ENCODE measurements at places on chromosomes 13 and 19.

GRCh38 chr19:55253842-55254624, 4.8 kb downstream of the PPP6R1 start:
- no peak for DNase-seq

DNA sequence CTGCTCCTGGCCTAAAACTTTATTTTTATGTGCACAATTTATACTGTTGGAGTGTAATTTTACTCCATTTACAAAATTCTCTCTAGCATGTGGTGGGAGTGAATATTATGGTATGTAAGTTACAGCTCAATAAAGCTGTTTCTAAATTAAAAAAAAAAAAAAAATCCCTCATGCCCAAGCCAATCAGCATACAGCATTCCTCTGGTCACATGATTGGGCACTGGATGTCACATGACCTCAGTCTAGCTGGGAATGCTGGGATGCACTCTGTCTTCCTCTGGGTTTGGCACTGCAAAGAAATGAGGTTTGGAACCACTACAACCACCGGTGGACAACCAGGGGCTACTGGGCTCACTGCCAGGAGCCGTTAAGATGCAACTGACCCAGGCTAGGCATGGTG, 67.6 kb downstream of the ZNF557 start:
- no peak for DNase-seq

- DNase-seq = peak; percentile 84
Observed at GRCh38 chr13:20924758-20925394, 22.3 kb upstream of the XPO4 start.

DNA sequence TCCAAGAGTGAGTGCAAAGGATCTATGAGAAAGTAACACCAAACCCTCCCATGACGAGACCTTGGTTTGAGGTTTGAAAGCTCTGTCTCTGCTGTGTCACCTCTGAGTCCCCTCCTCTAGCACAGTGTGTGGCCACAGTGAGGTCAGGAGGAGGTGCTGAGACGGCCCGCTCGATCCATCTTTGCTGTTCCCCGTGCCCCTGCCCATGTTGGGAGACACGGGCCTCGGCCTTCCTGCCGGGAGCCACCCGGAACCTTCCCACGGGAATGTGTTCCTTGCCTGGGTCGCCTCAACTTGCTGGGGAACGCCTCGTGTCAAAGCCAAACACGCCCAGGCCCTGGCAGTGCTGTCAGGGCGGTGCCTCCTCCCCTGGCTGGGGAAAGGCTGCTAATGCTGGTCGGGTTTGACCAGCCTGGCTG, 10.1 kb downstream of the NANOS3 start:
- DNase-seq = no peak

- DNase-seq = no peak
Observed at GRCh38 chr13:42649831-42650230, 75.9 kb downstream of the TNFSF11 start.

DNA sequence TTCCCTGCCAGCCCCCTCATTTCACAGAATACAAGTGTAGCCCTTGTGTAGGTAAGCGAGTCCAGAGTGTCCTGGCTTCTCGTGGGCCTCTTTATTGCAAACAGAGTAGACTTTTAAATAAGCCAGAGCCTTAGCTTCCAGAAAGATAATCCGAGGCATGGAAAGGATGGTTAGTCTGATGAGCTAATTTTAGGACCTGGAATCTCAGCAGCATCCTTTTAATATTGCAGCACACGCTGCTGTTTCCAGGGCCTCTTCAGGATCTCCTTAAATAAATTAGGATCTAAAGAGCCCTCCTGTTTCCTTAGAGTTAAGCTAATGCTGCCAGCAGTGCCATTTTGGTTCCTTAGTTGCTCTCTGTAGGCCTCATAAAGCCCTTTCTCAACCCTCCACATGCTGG, 99.2 kb downstream of the RFC3 start:
- DNase-seq = peak; percentile 40
